ENCODE measurements at places on chromosomes 12 and 14.
A peak's percentile ranks its signal among the peaks of the same experiment; 100 is the strongest.

GRCh38 chr12:46998811-46999368, 80.5 kb upstream of the PCED1B start:
- no peak for DNase-seq

- DNase-seq, result no peak
Observed at GRCh38 chr14:93914278-93914677, 12.9 kb upstream of the FAM181A start.

- DNase-seq, result no peak
Observed at GRCh38 chr12:52291267-52291935, at the start of gene KRT81. KRT81 (minus strand) TSS chr12:52291534; CDS start chr12:52291465, 69 bp downstream.

DNA sequence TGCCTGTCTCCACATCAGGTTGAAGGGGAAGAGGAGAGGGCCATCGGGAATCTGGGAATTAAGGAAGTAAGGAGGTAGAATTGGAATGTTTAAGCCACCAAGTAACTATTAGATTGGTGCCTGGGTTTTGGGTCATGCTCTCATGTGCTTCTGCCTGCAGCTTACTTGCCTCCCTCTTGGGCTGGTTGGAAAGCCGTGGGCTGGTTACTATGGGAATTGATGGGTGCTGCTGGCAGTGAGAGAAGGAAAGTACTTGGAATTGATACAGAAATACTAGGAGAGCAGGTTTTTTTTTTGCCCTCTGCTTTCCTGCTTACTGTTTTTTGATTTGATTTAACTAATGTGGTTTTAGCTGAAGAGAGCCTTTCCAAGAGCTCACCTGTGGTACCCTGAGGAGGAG, 493.5 kb upstream of the RGS6 start:
- DNase-seq, result peak; percentile 45

DNA sequence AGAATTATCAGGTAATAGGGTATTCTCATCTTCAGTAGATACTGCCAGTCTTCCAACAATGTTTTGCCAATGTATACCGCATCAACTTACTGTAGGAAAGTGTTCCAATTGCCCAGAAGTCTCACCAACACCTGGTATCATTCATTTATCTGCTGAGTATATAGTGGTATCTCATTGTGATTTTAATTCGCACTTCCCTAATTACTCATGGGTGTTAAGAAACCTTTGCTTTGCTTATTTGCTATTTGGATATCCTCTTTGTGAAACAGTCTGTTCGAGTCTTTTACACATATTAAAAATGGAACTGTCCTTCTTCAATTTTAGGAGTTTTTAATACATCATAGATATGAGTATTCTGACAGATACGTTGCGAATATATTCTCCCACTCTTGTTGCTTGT, 6.1 kb downstream of the TM7SF3 start:
- no peak for DNase-seq

- DNase-seq, result no peak
Observed at GRCh38 chr12:66003951-66004350, 126.6 kb downstream of the LLPH start.

GRCh38 chr12:105906561-105906960, 232.2 kb downstream of the NUAK1 start:
- DNase-seq, result no peak

DNA sequence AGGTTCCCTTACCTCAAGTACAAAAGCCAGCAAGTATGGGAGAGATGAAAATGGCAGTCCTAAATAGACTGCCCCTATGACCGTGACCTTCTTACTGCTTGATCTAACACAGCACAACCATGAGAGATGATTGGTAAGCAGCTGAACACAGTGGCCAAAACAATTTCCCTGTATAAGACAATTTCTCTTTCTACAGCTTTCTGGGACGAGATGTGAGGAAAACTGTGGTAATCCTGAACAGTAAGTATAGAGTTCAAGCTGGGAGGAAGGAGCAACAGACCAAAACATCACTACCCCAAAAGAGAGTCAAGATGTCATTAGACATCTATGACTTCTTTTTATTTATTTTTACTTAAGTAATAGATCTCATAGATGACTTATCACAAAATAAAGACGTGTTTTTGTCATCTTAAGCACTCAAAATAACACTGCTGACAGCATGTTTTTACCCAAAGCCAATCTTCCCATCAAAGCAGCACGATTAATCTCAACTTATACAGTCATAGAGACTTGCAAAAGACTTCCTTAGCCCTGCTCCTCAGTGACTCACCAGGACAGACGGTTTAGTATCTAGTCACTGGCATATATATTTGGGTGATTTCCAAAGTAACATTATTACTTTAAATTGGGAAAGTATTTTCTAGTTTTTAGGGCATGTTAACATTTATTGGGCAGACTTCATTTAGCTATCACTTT, 3.7 kb downstream of the TMEM52B start:
- DNase-seq, result no peak

- DNase-seq, result no peak
Observed at GRCh38 chr12:58668871-58669270, 251.4 kb downstream of the LRIG3 start.

DNA sequence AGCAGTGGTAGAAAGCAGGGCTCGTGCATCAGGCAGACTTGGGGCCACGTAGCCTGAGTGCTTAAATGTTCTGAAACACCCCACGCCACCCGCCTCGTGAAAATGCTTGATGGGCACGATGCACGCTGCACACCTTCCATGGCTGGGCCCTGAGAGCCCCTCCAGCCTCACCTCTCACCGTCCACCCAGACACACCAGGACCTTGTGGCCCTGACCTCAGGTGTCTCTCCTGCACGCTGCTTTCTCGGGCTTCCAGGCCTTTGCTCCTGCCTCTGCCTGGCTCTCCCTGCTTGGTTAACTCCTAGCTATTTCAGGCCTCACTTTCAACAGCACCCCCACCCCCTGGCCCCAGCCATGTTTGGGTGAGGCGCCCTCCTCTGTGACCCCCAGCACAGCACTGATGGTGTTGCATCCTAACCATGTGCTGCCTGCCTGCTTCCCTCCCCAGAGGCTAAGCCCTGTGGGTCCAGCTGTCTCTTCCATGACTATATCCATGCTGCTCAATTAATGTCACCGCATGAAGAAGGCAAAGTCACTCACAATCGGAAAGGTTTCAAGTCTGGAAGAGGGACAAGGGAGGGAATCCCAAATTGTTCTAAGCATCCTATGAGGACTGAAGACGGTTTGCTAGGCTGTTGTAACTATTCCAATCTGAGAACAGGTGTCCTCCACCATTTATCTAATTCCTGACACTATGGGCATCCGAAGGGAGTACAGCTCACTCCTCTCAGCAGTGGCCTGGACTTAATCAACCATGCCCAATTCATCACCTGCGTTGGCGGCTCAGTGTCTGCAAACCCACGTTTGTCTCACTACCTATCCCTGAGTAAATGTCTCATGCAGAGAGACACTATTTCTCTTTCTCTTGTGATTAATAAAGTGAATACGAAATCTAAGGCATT, 82.2 kb downstream of the CCDC88C start:
- no peak for DNase-seq

- peak; percentile 62 for DNase-seq
Observed at GRCh38 chr12:82898441-82898840, 211.7 kb downstream of the TMTC2 start.

- DNase-seq, result no peak
Observed at GRCh38 chr14:75220156-75220555, 43.7 kb upstream of the TMED10 start.

- no peak for DNase-seq
Observed at GRCh38 chr12:121301876-121302275, 5.4 kb upstream of the CAMKK2 start.

DNA sequence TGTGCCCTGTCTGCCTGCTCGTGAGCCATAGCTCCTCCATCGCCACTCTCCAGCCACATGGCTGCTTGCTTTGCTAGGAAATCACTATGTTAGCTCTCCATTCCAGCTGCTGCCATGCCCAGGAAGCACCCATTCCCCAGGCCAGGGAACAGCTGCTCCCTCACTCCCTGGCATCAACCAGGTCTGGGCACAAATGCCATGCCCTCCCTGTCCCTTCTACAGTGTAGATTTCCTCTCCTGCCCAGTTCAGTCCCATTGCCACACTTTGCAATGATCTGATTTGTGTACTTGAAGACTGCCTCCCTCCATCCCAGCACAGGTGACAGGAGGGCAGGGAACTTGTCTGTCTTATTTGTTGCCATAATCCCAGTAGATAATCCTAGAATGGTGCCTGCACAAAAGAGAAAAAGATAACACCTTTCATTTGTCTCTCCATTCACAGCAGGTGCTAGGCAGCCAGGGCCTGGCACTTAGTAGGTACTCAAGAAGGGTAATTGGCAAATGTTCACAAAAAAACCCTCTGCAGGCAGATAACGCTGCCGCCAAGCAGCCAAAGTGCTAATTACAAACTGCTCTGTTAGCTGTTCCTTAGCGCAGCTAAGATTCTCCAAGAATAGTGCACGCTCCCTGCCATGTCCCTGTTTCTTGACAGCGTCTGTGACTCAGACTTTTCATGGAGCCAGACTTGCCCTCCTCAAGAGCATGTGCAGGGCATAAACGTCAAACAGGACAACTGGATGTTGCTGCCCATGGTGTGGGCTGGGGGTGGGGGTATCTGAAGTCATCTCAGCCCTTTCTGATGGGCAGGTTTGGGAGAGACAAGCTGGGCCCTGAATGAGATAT, 69.1 kb downstream of the ARL6IP4 start:
- no peak for DNase-seq

GRCh38 chr14:68696266-68696665, 96.6 kb downstream of the ZFP36L1 start:
- DNase-seq, result no peak

DNA sequence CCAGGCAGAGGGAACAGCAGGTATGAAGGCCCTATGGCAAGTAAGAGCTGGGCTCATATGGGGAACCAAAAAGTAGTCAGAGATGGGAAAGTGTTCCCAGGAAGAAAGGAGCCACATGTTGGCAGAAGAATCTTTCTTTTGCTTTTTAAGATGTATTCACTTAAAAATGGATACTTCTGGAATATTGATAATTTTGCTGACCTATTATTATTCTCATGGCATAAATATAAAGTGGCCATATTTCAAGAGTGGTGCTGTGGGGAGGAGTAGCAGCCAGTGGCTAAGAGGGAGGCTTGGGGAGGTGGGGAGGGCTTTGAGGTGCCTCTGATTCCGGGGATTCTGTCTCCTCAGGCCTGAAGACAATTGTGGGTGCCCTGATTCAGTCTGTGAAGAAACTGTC, 108.2 kb downstream of the SCN8A start:
- no peak for DNase-seq

GRCh38 chr14:99530407-99531155, 49.4 kb downstream of the CCNK start:
- no peak for DNase-seq

DNA sequence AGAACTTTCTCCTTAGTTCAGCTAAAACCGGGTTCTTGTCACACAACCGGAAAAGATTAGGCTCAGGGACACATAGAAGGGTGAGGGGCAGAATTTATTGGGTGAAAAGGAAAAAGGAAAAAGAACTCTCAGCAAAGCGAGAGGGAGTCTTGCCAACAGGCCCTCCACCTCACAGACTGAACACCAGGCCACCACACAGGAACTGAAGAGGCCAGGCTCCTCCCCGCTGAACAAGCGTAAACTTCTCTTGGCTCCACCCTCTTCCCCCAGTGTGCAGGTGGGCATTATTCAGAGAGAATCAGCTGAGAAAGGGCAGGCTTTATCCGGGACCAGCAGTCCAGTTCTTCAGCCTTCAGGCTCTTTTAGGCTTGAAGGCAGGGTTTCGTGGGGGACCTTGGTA, 125.6 kb upstream of the FGD4 start:
- DNase-seq, result peak; percentile 43

- no peak for DNase-seq
Observed at GRCh38 chr12:24012528-24012927, 63.1 kb upstream of the SOX5 start.

- no peak for DNase-seq
Observed at GRCh38 chr12:80317307-80317706, 126.7 kb upstream of the PTPRQ start.

DNA sequence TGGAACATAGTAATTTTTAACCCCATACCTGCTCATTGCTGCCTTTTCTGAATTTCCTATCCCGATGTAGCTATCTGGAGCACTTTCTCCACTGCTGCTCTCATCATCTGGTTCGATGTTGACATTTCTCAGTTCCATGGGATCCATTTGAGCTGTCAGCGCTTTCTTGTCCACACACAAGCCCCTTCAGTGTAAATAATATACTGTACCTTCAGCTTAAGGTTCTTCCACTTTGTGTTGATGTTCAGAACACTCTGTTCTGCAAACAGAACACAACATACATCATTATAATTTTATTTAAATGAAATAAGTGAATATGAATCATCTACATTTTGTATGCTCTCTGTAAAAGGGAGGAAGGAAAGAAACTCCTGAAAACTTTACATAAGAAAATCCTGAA, 32.9 kb downstream of the SLC38A4 start:
- no peak for DNase-seq

- no peak for DNase-seq
Observed at GRCh38 chr12:25324861-25325260, 74.1 kb upstream of the KRAS start.

- no peak for DNase-seq
Observed at GRCh38 chr12:49137476-49137875, 6.3 kb upstream of the TUBA1B start.

DNA sequence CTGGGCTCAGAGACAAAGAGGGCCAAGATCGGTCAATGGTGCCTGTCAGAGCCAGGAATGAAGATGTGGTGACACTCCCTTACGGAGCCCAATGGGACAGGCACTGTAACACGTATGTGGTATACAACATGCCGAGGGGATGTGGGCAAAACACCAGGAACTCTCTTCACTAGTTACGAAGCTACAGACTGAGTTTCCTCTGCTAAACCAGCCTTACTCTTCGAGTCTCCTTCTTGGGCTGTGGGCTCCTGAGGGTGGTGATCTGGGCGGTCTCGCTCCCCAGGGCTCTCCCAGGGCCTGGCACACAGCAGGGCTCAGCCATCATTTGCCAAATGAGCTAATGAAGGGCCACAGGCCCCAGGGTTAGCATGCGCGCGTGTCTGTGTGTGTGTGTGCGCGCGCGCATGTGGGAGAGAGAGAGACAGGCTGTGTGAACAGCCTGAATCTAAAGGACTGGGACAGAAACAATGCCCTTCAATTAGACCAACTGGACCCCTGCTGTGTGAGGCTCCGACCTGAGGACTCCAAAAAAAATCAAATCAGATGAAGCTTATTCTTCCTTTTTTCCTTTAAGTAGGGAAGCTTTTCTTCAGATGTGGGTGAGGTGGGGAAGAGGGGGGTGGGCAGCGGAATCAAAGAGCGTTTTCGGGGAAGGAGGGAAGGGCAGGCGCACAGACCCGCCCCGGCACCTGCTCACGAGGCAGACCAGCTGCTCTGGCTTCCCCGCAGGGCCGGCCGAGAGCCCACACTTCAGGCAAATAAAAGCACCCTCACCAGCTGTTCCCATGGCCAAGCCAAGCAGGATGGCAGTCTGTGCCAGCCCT, 42.5 kb downstream of the CCDC88C start:
- DNase-seq, result no peak

- no peak for DNase-seq
Observed at GRCh38 chr14:101711041-101711856, 50.3 kb upstream of the PPP2R5C start.

GRCh38 chr12:121937654-121938053, 19.3 kb downstream of the CFAP251 start:
- no peak for DNase-seq

DNA sequence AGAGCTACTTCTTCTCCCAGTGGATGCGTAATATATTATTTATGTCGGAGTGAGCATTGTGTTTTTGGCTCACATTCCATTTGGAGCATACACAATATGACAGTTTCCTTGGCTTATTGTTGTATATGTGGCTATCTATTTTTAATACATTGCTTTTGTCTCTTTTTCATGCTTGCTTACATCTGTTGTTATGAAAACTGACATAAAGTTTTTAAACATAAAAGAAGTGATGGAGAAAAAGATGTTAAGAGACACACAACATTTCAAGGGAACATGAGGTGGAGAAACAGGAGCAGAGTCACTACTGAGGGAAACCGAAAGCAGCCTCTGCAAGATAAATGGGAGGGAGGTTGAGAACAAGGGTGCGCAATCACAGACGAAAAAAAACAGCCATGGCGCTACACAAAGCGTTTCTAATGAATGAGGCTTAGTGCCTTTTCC, 228.4 kb upstream of the NPAS3 start:
- DNase-seq, result peak; percentile 66

Data from lung (tissue), 17 donors.